ENCODE measurements at places on chromosomes 6 and 20.

DNA sequence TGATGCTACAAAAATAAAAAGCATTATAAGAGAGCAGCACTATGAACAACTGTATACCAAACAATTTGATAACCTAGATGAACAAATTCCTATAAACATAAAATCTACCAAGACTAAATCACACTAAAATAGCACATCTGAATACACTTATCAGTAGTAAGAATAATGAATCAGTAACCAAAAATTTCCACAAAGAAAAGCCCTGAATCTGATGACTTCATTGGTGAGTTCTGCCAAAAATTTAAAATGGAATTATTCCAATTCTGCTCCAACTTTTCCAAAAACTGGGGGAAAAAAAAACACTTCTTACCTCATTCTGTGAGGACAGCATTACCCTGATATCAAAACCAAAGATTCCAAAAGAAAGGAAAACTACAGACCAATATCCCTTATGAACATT, 206.2 kb downstream of the WDR27 start:
- DNase-seq: no peak

DNA sequence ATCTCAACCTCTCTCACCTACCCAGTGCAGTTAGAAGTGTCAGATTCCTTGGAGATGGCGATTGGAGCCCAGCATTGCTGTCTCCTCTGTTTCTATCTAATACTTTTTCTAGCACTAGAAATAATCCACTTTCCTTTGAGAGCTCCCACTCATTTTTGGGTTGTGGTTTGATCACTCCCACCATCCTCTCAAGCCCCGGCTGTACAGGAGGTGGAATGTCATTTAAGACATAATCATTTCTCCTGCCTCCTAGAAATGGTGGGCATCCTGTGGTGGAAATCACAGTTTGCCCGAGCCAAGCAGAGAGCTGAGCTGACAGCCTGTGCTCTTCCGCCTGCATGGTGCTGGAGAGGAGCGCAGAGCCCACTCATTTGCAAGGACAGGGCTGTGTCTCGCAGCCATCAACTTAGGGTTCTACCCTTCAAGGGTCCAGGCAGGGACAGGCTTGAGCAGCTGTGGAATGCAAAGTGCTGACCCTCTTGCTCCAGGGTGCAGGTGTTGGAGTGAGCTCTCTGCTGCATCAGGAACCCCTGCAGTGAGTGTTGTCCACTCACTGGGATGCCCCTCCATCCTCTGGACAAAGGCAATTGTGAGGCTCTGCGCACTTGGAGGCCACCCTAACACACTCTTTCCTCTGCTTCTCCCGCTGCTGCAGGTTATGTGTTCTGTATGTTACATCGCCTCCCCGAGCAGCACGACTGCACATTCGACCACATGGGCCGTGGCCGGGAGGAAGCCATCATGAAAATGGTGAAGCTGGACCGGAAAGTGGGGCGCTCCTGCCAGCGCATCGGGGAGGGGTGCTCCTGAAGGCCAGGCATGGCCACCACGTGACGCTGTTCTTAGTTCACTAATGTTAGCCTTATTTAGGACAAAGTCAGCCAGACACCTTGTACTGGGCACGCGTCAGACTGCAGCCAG, 332.3 kb downstream of the ZFAND3 start:
- no peak for DNase-seq

GRCh38 chr6:105209950-105210706, 30.3 kb upstream of the POPDC3 start:
- DNase-seq: peak; percentile 38

- peak; percentile 92 for DNase-seq
These were observed 921.9 kb upstream of the EYS start for GRCh38 chr6:66628917-66629316.

- no peak for DNase-seq
These were observed 50.0 kb downstream of the SLC23A2 start for GRCh38 chr20:4951299-4951698.

DNA sequence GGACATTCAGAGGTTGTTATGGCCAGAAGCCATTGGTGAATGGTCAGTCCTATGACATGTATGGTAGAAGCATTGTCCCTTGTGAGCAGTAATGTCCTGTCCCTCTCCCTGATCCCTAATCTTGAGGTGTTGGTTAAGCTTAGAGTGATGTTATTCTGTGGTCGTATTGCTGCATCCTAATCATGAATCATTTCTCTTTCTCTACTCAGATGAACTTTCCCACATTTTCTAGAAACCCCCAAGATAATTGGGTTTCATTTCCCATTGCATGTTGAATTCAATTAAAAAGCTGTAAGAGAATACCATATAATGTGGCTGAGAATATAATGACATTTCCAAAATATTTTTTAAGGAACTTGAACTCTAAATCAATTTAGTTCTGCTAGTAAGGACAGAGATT, 175.1 kb downstream of the PLCB4 start:
- DNase-seq: no peak

GRCh38 chr20:22905658-22906057, 129.5 kb upstream of the SSTR4 start:
- DNase-seq: no peak

DNA sequence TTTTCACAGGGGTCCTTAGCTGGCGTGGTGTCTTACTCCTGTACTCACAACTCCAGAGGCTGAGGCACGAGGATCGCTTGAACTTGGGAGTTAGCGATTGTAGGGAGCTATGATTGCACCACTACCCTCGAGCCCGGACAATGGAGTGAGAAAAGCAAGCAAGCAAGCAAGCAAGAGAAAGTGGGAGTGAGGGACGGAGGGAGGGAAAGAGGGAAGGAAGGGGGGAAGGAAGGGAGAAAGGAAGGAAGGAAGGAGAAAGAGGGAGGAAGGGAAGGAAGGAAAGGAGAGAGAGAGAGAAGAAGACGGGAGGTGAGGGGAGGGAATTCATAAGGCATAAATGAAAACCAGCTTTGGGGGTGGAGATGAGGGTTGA, 120.5 kb downstream of the TRIM27 start:
- DNase-seq: no peak

GRCh38 chr6:160254467-160255312, 3.9 kb downstream of the SLC22A2 start:
- DNase-seq: no peak

- DNase-seq: no peak
These were observed 14.5 kb upstream of the PSMG4 start for GRCh38 chr6:3244003-3244831.

DNA sequence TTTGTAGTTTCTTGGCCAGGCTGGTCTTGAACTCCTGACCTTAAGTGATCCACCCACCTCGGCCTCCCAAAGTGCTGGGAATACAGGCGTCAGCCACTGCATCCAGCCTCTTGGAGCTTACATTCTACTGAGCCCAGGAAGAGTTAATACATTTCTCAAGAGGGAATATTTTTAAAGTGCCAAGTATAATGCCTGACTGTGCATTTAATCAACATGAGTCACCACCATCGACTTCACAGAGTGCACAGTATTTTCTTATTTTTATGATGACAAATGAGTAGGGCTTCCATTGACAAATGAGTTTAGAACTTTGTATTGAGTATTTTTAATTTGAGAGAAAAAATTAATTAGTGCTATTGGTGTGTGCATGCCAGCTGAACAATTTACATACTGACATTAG, 72.2 kb downstream of the SASH1 start:
- no peak for DNase-seq

GRCh38 chr20:63930971-63931553, 25.2 kb downstream of the UCKL1 start:
- DNase-seq: no peak

DNA sequence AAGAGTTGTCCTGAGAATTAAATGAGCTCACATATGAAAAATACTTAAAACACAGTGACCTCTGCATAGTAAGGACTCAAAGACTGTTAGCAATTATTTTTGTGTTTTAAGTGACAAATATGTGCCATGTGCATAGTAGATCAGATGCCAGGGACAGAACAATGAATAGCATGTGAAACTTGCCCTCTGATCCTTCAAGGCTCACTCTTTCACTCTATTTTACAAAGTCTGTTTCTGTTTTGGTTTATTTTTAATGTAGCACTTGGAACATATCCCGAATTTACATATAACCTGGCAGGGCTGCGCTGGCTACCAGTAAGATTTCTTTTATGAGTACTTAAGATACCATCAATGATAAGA, 135.5 kb upstream of the TNFAIP3 start:
- no peak for DNase-seq

DNA sequence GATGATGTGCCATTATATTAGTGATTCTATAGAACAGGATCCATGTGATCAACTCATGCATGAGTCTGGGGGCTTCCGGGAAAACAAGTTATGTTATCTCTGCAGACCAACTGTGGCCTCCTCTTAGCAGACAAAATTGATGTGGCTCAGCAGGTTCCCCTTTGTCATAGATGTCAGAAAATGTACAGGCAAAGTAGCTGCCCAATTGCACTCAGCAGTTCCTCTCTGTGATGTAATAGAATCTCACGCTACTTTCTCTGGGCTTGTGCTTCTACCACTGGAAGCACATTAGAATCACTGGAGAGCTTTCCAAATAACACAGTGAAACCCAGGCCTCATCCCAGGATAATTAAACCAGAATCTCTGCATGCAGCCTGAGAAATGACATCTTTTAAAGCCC, 253.1 kb downstream of the SLC24A3 start:
- no peak for DNase-seq

DNA sequence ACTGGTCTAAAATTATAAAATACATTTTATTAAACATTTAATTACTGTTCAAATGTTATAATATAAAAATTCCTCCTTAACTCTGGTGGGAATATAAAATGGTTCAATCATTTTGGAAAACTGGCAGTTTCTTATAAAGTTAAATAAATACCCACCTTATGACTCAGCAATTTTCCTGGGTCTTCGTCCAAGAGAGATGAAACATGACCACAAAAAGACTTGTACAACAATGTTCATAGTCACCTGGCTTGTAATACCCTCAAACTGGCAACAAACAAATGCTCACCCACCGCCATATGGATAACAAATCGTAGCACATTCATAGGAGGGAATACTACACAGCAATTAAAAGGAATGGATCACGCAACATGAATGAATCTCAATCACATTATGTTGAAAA, 66.0 kb upstream of the RIN2 start:
- no peak for DNase-seq

DNA sequence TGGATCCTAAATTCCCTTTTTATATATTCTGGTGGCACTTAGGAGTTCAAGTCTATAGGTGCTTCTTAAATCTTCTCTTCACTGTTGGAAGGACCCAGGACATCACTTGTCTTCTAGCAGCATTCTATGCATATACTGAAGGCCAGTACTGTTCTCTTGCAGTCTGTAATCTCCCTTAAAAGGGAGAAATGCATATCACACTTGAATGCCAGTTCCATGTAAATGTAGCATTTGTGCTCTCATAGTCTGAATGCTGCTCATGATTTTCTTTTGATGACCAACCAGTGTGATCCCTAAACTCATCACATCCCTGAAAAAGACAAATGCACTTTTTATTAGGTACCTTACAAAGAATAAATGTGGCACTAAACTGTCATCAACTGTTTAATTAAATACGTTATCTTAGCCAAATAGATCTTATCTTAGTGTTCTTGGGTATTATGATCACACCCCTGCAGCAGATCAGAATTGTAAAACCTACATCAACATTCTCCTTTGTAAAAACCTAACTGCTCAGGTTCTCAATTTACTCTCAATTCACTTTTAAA, 176.1 kb downstream of the EPHA7 start:
- DNase-seq: no peak

GRCh38 chr20:4815628-4816027, 93.9 kb downstream of the PRND start:
- no peak for DNase-seq

GRCh38 chr20:54633374-54634355, 158.3 kb downstream of the DOK5 start:
- DNase-seq: no peak

DNA sequence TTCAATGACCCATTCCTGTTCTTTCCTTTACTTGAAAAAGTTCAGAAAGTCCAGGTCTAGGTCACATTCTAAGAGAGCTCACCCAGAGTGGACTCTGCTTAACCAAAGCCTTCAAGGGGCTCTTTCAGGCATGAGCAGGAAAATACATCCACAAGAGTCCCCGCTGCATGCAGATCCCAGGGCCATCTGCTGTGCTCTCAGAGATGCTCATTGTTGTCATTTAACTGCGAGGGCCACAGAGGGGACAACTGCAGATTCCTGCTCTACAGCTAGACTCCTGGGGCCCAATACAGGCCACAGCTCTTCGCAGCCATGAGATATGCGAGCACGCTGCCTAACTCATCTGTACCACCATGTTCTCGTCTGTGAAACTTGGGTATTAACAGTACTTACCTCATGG, 295.6 kb upstream of the QKI start:
- no peak for DNase-seq

Measured in AML-193 (cell line).